CD4-positive, alpha-beta T cell (primary cell): ENCODE measurements at places on chromosomes 3 and 15. TPM values are rescaled to one million over a fixed set of nuclear protein-coding genes. Genes with fewer than 3 reads are reported as not detected.

DNA sequence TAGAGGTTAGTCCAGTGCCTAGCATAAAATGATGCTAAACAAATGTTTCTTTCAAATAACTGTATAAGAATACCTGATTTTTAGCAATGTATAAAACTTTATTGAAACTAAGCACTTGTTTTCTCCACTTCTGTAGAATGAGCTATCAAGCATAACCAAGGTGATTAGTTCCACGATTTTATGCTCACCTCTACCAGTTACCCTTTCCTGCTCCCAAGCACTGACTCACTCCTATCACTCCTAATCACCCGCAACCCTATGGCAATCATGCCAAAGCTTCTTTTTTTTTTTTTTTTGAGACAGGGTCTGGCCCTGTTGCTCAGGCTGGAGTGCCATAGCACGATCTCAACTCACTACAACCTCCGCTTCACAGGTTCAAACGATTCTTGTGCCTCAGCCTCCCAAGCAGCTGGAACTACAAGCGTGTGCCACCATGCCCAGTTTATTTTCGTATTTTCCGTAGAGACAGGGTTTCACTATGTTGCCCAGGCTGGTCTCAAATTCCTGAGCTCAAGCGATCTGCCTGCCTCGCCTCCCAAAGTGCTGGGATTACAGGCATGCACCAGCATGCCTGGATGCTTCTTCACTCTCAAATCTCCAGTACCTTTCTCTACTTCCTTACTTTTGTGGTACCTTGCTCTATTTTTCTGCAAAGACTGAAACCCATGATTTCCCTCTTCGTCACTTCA lies 3.9 kb downstream of the HSPBAP1 start:
- H3K27me3 ChIP-seq: no peaks in the 10 kb centered on the region
- DNase-seq: no peak
- H3K27ac ChIP-seq: no peak overlapping the region
- peaks cover 17% of the 10 kb centered on the region for H3K4me1 ChIP-seq

- DNase-seq: no peak
- H3K4me1 ChIP-seq: peaks cover 2% of the 10 kb centered on the region
- no peak overlapping the region for H3K4me3 ChIP-seq
These were observed 12.4 kb downstream of the TPM1 start for GRCh38 chr15:63054985-63055384.

GRCh38 chr3:187746442-187747281 lies 1.4 kb upstream of the BCL6 start:
- no peaks in the 10 kb centered on the region for H3K27me3 ChIP-seq
- H3K36me3 ChIP-seq: no peaks in the 10 kb centered on the region
- H3K27ac ChIP-seq: peak overlapping the region; percentile 95
- H3K4me1 ChIP-seq: peaks cover 42% of the 10 kb centered on the region

MYEF2 gene
- 19.3 TPM for total RNA-seq
